ENCODE measurements at places on chromosomes 4 and X.

DNA sequence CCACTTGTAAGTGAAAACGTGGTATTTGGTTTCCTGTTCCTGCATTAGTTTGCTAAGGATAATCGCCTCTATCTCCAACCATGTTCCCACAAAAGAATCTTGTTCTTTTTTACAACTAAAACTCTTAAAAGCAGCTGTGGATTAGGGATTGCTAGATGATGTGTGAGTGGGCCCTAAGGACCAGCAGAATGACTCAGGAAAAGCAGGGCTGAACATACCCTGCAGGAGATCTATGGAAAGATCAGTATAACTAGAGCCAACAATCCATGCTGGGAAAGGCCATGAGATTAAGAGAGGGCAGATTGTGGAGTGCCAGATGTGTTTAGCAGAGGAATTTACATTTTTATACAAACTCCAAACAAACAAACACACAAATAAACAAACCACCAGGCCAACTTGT lies 128.4 kb upstream of the TMEM164 start:
- no peak for DNase-seq

- DNase-seq, result no peak
Measured at GRCh38 chr4:143184217-143184502, 557 bp upstream of the USP38 start.

DNA sequence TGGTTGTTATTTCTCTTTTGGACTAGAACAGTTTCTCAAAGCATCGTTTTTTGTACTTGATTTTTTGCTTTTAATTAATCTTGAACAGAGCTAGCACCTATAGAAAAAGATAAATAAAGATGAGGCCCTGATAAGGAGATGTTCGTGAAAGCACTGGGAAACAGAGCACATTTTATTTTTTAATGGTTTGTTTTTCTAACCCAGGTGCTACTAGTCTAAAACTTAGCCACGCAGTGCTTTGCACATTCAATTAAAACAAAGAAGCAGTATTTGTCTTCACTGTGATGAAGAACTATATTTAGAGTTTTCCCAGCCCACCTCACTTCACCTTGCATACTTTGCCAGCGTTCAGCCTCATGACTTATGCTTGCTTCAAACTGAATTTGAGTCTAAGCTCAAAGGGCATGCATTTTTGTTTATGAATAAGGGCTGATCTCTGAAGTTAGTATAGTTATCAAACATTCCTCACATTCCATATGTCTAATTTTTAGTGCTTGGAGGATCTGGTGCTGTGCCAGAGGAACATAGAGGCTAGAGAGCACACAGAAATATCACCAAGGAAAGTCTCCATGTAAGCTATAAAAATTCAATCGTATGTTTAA lies 76.7 kb downstream of the WWC2 start:
- DNase-seq, result no peak

DNA sequence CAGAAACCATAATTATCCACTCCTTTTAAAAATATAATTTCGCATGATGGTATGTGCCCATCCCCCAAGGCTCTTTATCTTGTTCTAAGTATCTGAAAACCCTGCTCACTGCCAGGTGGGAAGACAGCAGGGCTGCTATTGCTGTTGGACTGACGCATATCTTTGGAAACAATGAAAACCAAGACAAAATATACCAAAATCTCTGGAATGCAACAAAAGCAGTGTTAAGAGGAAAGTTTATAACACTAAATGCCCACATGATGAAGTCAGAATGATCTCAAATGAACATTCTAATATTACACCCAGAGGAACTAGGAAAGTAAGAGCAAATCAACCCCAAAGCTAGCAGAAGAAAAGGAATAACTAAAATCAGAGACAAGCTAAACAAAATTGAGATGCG lies 162.0 kb downstream of the FAM47B start:
- DNase-seq, result no peak

DNA sequence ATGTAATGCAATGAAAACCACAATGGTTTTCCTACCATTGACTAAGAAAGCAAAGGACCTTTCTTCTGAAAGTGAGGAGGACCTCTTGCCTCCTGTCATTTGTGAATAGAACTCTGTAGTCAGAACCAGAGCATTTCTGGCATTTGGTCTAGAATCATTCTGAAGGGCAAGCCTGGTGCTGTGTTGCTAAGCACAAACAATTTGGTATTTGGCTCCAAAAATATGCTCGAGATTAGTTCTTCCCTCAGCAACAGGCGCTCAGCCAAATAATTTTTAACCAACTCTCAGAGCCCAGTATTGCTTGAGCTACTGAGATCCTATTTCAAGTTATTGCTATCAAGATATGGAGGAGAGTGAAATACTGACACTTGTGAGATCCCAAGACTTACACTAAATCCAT lies 71.0 kb downstream of the SNCA start:
- no peak for DNase-seq

DNA sequence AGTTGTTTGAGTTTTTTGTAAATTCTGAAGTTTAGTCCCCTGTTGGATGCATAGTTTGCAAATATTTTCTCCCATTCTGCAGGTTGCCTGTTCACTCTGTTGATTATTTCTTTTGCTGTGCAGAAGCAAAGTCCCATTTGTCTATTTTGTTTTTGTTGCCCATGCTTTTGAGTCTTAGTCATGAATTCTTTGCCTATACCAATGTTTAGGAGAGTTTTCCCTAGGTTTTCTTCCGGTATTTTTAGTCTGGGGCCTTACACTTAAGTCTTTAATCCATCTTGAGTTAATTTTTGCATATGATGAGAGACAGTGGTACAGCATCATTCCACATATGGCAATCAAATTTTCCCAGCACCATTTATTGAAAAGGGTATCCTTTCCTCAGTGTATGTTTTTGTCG lies 405.8 kb upstream of the RPS6KA3 start:
- DNase-seq, result no peak

GRCh38 chrX:153968754-153969124 lies 2.9 kb downstream of the HCFC1 start:
- peak; percentile 24 for DNase-seq

- DNase-seq, result no peak
Measured at GRCh38 chr4:108003982-108004515, 14.4 kb downstream of the HADH start.

- no peak for DNase-seq
Measured at GRCh38 chr4:75644095-75644494, 13.8 kb upstream of the CDKL2 start.

- DNase-seq, result no peak
Measured at GRCh38 chr4:126267689-126268088, 952.9 kb downstream of the FAT4 start.

DNA sequence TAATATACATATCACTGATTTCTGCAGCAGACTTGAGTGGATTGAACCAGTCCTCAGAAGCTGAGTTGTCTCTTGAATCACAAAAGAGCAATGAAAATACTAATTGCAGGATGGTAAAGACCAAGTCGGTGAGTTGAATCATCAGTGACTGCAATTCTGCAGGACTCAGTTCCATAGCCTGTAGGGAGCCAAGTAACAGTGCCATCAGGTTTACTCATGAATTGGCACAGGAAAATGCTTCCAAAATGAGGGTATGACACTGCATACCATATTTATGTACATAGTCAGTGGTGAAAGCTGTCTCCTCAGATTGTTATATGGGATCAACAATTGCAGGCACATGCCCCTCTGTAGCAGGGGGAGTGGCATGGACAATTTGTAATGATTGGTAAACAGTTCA lies 192.8 kb downstream of the CCNG2 start:
- DNase-seq, result no peak

- DNase-seq, result no peak
Measured at GRCh38 chr4:169649545-169650226, 29.3 kb downstream of the CLCN3 start.

- no peak for DNase-seq
Measured at GRCh38 chr4:102606261-102606660, 105.1 kb downstream of the NFKB1 start.

DNA sequence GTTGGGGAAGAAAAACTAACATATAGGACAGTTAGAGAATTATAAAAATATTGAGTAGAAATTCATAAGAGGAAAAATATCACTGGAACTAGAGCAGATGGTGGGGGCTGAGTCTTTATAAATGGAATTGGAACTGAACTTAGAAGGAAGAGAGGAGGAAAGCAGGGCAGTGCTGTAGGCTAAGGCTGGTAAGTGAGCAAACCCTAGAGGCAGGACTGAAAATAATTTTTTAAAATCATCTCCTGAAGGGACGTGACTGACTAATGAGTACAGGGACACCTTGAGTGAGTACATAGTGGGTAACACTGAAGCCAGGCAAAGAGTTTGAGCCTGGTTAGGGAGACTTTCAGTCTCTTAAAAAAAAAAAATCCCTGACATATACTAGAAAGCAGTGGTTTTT lies 63.3 kb downstream of the GALNT7 start:
- no peak for DNase-seq

DNA sequence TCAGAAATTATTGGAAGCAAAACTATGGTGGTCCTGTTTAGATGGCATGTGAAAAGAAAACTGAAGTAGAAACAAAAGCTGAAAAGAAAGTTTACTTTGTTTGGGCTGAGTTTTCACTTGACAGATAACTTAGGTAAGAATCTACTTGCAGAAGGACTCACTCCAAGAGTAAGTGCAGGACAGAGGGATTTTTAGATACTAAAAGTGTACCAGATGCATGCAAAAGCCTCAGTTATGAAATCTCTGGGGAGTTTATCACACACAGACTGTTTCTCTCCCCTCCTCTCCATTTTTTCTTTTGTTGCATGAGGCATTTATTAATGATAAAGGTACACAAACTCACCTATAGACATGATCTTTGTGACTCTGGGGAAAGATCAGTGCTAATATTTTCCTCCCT lies 127.5 kb upstream of the GIMD1 start:
- no peak for DNase-seq

DNA sequence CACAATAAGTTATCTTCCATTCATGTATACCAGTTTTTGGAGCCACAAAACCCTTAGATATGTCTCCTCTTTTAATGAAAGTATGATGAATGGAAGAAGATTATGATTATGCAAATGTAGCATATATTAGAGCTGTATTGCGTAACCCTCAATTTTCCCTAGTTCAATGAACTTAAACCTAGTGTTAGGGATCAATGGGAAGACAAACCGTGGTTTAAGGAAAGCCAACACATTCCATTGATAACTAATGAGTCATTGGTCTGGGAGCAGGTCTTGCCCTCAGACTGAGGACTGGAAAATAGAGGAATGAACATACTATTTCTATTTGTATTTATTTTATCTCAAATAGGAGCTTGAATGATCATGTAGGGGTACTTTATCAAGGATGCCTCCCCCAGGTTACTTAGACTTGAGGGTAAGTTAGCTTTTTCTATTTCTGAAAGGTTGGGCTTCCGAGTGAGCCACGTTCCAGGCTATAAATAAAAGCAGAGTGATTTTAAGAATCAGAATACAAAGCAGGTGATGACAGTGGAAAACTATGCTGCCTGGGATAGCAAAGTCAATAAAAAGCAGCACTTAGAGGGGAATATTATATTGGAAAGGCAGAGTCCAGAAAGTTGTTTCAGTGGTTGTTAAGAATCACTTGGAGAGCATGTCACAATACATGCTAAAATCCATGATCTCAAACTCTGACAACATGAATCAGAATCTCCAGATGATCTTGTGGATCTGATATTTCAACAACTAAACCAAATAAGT lies 356.0 kb downstream of the ADAM29 start:
- no peak for DNase-seq

- DNase-seq, result no peak
Measured at GRCh38 chr4:8846046-8846720, 25.5 kb downstream of the HMX1 start.

DNA sequence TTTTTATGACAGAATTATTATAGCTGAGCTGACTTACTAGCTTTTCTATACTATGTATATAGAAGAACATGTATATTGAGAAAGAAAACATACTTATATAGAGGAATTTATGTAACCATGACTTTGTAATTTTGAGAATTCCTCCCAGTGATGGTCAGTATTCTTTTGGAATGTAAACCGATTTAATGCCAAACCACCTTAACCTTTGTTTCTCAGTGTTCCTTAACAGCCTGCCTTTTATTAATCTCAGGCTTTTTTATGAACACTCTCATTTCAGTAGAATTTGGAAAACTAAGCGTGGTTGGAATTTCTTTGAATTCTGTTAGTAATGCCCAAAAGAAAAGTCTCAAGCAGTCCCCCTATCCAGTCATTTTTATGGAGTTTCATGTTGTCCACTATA lies 47.0 kb downstream of the MOSPD2 start:
- DNase-seq, result no peak

- no peak for DNase-seq
Measured at GRCh38 chr4:182139491-182139890, 103.7 kb upstream of the TENM3 start.

GRCh38 chrX:96027407-96027806 lies 657.2 kb upstream of the DIAPH2 start:
- no peak for DNase-seq

GRCh38 chr4:111979921-111980320 lies 165.3 kb upstream of the FAM241A start:
- no peak for DNase-seq

- DNase-seq, result no peak
Measured at GRCh38 chr4:33369446-33369845, 2649.3 kb downstream of the PCDH7 start.

DNA sequence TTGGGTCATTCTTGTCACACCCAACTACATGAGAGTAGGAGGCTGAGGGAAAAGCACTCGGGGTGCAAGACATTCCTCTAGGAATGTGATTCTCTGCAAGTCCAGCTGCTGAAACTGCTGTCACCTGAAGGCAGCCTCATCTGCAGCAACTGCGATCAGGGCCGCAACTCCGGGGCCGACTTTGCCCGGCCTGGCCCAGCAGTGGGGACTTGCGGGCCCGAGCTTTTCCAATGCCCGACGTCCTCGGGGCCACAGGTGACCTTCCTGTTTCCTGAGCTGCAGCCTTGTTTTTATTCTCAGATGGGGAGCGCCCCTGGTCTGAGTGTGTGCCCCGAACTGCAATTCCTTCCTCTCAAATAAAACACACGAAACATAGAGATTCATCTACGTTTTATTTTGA lies 104.7 kb upstream of the NKX1-1 start:
- no peak for DNase-seq

DNA sequence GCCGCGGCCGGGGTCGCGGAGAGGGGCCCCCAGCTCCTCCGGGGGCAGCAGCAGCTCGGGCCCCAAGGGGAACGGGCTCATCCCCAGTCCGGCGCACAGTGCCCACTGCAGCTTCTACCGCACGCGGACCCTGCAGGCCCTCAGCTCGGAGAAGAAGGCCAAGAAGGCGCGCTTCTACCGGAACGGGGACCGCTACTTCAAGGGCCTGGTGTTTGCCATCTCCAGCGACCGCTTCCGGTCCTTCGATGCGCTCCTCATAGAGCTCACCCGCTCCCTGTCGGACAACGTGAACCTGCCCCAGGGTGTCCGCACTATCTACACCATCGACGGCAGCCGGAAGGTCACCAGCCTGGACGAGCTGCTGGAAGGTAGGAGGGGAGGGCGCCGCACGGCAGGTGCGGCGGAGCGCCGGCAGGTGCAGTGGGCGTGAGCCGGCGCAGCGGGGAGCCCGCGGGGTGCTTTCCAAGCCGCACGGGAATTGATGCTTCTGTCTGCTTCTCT lies 886 bp downstream of the DCLK2 start:
- no peak for DNase-seq

GRCh38 chr4:56701644-56702043 lies 20.5 kb upstream of the HOPX start:
- no peak for DNase-seq

GRCh38 chrX:47501226-47502074 lies 18.4 kb upstream of the ZNF41 start:
- DNase-seq, result no peak

Data from activated CD4-positive, alpha-beta T cell treated with anti-CD3 and anti-CD28 coated beads for 1 hour (primary cell).